ENCODE measurements at places on chromosomes 2 and 18. TPM values are rescaled to one million over a fixed set of nuclear protein-coding genes. Genes with fewer than 3 reads are reported as not detected.

GRCh38 chr2:10449838-10450691 is 1.9 kb upstream of the ODC1 start:
- H3K27ac ChIP-seq: peak overlapping the region; percentile 95
- H3K4me1 ChIP-seq: peaks cover 43% of the 10 kb centered on the region
- DNase-seq: peak; percentile 56
- H3K27me3 ChIP-seq: no peaks in the 10 kb centered on the region
- H3K36me3 ChIP-seq: no peaks in the 10 kb centered on the region

GRCh38 chr2:226336283-226336682 is 463.3 kb downstream of the IRS1 start:
- H3K27me3 ChIP-seq: no peaks in the 10 kb centered on the region
- no peaks in the 10 kb centered on the region for H3K4me1 ChIP-seq
- no peak for DNase-seq
- H3K4me3 ChIP-seq: no peak overlapping the region

DNA sequence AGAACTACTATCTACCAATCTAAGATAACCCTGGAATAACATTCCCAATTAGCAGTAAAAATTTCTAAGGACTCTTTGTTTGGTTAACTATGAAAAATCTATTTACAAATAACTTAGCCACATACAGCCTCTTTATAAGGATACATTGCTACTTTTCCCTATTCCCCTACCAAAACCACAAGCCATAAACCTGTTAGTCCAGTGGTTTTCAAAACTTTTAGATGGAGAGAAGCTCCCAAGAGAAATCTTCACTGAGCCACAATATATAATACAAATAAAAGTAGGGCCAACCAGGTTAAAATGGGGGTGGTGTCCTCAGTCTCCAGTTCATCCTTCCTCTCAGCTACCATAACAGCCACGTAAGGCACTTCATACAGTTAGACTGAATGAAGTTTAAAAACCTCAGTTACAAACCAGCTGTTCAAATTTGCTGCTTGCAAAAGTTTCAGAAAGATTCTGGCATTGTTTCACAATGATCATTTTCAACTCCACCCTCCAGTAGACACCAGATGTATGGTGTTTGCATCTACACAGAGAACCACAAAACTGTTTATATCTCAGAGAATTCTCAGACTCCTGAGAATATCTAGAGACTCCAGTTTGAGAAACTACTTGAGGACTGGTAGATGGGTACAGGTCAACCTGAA is 26.0 kb downstream of the SOS1 start:
- H3K4me3 ChIP-seq: no peak overlapping the region
- DNase-seq: no peak
- no peaks in the 10 kb centered on the region for H3K27me3 ChIP-seq

DNA sequence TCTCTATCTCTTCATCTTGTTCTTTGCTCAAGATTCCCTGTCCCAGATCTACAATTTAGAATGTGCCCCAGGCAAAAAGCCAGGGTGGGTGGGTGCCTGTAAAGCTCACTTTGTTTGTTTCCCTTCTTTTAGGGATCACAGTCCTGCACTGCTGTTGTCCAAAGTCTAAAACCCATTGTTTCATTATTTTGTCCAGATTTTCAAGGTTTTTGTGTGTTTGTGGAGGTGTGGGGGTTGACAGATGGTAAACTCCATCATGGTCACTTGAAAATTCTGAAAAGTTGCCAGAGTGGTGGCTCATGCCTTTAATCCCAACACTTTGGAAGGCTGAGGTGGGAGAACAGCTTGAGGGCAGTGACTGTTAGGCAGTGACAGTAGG is 41.5 kb downstream of the YES1 start:
- H3K4me3 ChIP-seq: no peak overlapping the region
- DNase-seq: no peak
- H3K4me1 ChIP-seq: peaks cover 5% of the 10 kb centered on the region
- H3K27ac ChIP-seq: no peak overlapping the region

DNA sequence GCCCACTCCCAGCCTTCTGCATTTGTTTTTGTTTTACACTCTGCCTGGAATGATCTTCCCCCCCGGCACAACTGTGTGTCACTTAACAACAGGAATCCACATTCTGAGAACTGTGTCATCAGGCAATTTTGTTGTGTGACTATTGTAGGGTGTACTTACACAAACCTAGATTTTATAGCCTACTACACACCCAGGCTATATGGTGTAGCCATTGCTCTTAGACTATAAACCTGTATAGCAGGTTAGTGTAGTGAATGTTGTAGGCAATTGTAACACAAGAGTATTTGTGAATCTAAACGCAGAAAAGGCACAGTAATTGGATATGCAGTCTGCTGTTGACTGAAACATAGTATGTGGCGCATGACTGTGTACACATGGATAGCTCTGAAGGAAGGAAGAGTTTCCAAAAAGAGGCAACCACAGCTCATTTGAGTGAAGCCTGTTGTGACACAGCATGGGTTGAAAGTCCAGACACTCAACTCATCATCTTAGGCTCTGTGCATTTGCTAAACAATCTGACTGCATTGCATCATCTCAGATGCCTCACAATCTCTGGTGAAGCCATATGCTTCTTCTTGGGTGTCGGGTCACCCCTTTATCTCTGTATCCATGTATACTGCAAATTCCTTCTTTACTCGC is 506.6 kb upstream of the SPHKAP start:
- no peaks in the 10 kb centered on the region for H3K4me1 ChIP-seq
- no peak overlapping the region for H3K4me3 ChIP-seq

GRCh38 chr18:44681076-44681970 is 635 bp downstream of the SETBP1 start:
- peak overlapping the region; percentile 95 for H3K27ac ChIP-seq
- H3K4me1 ChIP-seq: peaks cover 13% of the 10 kb centered on the region
- no peaks in the 10 kb centered on the region for H3K27me3 ChIP-seq

- no peaks in the 10 kb centered on the region for H3K4me1 ChIP-seq
- no peak for DNase-seq
- H3K27ac ChIP-seq: no peak overlapping the region
- H3K4me3 ChIP-seq: no peak overlapping the region
Observed at GRCh38 chr2:119259296-119259860, 35.7 kb downstream of the STEAP3 start.

- H3K4me3 ChIP-seq: no peak overlapping the region
- H3K27me3 ChIP-seq: no peaks in the 10 kb centered on the region
- H3K36me3 ChIP-seq: no peaks in the 10 kb centered on the region
- no peak overlapping the region for H3K27ac ChIP-seq
- no peaks in the 10 kb centered on the region for H3K4me1 ChIP-seq
- no peak for DNase-seq
Observed at GRCh38 chr2:200138391-200139124, 167.9 kb upstream of the SPATS2L start.

GRCh38 chr2:169448316-169448715 is 31.0 kb upstream of the BBS5 start:
- no peaks in the 10 kb centered on the region for H3K4me1 ChIP-seq
- no peak for DNase-seq
- no peak overlapping the region for H3K4me3 ChIP-seq
- H3K27me3 ChIP-seq: no peaks in the 10 kb centered on the region

- H3K27ac ChIP-seq: no peak overlapping the region
- no peak for DNase-seq
- no peaks in the 10 kb centered on the region for H3K36me3 ChIP-seq
- H3K4me1 ChIP-seq: peaks cover 62% of the 10 kb centered on the region
Observed at GRCh38 chr2:68248361-68248760, 4.0 kb downstream of the PPP3R1 start.

GRCh38 chr2:16125614-16126516 is 185.5 kb downstream of the MYCN start:
- no peak for DNase-seq
- H3K4me1 ChIP-seq: no peaks in the 10 kb centered on the region

DNA sequence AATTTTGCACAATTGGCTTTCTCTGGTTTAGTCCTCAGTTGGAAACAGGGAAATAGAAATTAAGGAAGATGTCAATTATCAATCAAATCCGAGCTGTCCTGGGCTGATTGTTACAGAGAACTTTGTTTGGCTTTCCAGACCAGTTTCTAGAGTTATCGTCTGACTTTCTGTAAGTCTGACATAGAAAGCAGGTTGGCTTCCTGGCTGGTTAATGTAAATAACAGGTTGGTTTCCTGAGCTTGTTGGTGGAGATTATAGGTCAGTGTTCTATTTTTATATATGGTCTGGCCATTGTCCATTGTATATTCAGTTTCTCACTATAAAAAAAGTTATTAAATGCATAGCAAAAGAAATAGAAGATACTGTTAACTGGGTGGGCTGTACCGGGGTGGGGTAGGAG is 204.8 kb downstream of the MBD2 start:
- no peaks in the 10 kb centered on the region for H3K36me3 ChIP-seq
- H3K4me3 ChIP-seq: no peak overlapping the region
- no peaks in the 10 kb centered on the region for H3K4me1 ChIP-seq
- no peak for DNase-seq

- H3K36me3 ChIP-seq: no peaks in the 10 kb centered on the region
- no peaks in the 10 kb centered on the region for H3K4me1 ChIP-seq
- peak; percentile 45 for DNase-seq
- H3K27ac ChIP-seq: no peak overlapping the region
- H3K4me3 ChIP-seq: no peak overlapping the region
Observed at GRCh38 chr2:238122287-238123217, 15.9 kb upstream of the KLHL30 start.

UPP2 gene
- not detected for total RNA-seq

CDH2 gene
- total RNA-seq: 0.68 TPM

DSC1 gene
- not detected for total RNA-seq

REG3G gene
- not detected for total RNA-seq

DHRS9 gene
- total RNA-seq: 6.1 TPM

ASXL3 gene
- total RNA-seq: 1.4 TPM

MOB4 gene
- 21.3 TPM for total RNA-seq

ZNF804A gene
- 1.3 TPM for total RNA-seq

SETBP1 gene
- total RNA-seq: 25.8 TPM

TEX44 gene
- not detected for total RNA-seq

SKOR2 gene
- total RNA-seq: not detected
